Inflammatory macrophage treated with lipopolysaccharide for 1 hour (primary cell): ENCODE measurements at places on chromosomes 16 and 17.

DNA sequence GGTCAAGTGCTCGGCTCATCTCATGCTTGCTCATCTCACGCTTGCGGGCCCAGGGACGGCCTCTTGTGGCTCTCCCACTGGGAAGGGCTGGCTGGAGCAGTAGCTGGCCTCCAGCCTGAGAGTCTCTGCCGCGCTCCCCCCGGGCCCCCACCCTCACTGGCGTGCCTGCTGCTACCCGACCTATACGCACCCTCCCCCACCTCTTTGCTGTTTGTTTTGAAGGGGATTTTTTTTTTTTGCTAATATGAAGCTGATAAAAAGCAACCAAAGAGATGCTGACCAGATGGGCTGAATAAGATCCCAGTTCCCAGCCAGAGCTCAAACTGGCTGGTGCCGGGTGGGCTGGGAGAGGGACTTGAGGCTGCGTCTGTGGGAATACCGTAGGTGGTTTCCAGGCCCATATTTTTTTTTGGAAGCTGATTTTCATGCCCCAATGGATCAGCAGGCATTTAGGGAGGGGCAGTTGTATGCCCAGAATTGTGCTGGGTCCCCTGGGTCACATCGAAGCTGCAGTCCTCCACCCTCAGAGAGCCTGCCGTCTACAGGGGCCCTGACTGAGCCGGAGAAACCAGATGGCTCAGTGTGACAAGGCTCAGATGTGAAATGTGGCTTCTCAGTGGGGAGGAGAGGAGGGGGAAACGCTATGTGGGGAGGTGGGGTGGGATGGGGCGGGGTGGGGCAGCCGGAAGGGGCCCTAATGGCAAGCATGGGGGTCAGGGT is 115.0 kb downstream of the RAP1GAP2 start:
- DNase-seq: no peak

DNA sequence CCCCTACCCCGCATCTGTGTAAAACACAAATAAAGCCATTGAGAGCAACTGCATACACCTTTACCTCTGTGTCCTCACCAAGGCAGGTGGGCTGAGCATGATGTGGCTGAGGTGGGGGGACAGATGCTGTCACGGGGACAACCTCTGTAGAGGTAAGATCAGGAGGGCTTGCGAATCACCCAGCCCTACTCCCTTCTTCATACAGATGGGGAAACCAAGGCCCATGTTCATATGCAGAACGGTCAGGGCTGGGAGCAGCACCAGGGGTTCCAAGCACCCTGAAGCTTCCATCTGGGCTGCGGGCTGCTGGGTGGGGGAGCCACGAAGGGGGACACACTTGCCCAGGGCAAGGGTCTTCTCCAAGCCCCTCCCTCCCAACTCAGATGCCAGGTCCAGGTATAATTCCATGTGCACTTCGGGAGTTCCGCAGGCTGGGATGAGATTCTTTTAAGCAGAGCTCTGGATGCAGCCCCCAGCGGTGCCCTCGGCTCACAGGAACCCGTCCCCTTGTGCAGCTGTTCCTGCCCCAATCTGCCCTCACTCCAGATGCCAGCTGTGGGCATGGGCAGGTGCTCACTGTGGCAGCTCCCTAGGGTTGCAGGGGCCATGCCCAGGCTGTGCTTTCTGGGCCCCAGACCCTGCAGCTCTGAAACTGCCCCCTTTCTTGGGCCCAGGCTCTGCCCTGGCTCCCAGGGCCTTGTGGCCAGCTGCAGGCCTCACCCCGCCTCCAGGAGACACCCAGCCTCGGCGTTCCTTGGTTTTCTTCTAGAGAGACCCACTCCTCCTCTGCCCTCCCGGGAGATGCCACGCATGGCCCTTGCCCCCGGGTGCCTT is 9.6 kb downstream of the CTRB1 start:
- DNase-seq: no peak

- no peak for DNase-seq
Observed at GRCh38 chr17:29546085-29546484, 20.8 kb downstream of the ABHD15 start.

DNA sequence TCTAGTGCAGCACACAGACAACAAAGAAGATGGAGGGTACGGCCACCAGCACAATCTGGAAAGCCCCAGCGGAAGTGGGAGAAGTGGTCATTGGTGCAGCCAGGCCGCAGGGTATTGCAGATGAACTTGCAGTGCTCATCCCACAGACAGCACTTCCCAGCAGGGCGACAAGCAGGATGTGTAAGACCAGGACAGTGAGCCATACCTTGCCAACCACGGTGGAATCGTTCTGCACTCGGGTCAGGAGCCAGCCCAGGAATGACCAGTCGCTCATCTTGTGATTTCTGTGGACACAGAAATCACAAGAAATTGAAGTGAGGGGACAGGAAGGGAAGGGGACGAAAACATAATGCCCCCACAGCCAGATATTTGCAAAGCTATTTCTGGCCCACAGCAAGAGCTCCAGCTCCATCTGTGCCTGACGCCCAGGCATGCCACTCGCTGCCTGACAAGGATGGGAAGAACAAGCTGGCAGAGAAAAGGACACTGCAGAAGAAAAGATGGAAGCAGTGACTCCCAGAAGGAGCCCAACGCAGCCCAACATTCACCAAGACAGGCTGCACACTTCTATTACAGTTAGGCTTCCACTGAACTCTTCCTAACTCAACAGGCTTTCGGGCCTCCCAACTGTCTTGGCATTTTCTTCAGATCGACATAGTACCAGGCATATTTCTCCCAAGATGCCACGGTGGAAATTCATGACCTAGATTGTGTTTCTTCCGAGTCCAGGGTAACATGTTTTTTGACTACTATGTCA is 17.5 kb upstream of the MYO18A start:
- DNase-seq: no peak

- DNase-seq: no peak
Observed at GRCh38 chr16:79897453-79898146, 297.1 kb upstream of the MAF start.

DNA sequence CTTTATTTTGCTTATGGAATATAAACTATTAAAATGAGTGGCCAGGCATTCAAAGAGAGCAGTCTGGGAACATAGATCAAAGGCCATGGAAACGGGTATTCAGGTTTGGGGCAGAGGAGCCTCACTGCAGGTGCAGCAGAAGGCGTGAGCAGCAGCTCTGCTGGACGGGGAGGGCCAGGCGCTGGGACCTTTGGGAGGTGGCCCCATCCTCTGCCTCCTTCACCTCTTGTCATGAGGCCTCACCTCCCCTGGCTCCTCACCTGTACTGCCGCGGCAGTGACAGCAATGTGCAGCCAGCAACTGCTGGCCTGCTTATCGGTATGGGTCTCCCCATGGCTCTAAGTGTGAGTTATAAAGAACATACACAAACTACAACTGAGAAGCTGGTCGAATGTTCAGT is 109.4 kb downstream of the CDK5R1 start:
- no peak for DNase-seq

DNA sequence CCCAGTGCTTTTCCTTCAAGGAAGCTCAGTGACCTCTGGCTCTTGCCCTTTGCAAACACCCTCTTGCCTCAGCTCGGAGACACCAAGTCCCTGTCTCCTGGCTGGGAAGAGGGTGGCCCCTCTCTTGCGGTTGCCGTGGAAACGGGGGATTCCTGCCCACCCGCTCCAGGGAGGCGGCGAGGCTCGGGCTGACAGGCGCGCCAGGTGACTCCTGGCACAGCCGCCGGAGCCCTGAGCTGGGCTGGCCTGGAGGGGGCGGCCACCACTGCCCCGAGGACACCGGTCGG is 71.4 kb downstream of the ABR start:
- peak; percentile 75 for DNase-seq

- DNase-seq: no peak
Observed at GRCh38 chr17:64765191-64765889, 103.2 kb upstream of the SMURF2 start.

- no peak for DNase-seq
Observed at GRCh38 chr17:17134957-17135333, 71.2 kb downstream of the PLD6 start.

GRCh38 chr16:11356573-11357331 is 11.5 kb downstream of the RMI2 start:
- DNase-seq: peak; percentile 56

DNA sequence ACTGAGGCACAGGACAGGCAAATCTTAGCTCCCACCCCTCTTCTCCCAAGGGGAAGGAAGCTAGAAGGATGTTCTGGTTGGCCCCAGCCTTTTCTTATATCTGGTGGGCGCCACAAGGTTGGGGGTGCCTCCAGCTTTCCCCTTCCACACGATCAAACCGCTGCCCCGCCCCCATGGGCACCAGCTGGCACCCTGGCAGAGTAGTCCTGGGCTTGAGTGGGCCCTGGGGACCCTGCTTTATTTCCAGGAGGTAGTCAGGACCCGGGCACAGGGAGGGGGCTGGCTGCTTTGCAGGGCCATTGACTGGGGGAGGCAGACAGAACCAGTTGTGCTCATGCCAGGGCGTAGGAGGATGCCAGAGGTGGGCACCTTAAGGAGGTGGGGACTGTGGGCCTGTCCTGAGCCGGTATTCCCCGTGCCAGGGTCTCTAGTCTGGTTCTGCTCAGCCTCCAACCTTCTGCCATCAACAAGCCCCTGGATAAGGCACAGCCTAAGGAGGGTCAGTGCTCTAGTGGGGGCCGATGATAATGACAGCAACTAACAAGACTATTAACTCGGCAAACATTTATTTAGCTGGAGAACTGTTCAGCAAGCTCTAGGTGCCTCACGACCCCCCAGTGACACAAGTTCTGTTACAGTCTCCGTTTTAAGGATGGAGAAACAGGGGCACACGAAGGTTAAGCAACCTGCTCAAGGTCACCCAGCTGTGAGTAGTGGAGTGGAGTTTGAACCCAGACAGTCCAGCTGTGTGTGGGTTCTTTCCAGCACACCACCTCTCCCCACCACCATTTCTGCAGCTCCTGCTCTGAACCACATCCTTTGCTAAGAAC is 7.6 kb upstream of the PPP1R1B start:
- DNase-seq: no peak
